ENCODE measurements at places on chromosomes 5 and 9. TPM values are rescaled to one million over a fixed set of nuclear protein-coding genes. Genes with fewer than 3 reads are reported as not detected.

The PAPPA gene
- 2.2 TPM for total RNA-seq

The PLCXD3 gene
- 2.8 TPM for total RNA-seq

The MCIDAS gene
- total RNA-seq, result 0.56 TPM

The CCL27 gene
- not detected for total RNA-seq

The IL9 gene
- total RNA-seq, result not detected

The ZDHHC11B gene
- 14.9 TPM for total RNA-seq

The PTGS1 gene
- total RNA-seq, result 14.9 TPM

The MRRF gene
- 30.2 TPM for total RNA-seq

Measured in lower lobe of right lung (tissue), 2 donors.